Natural killer cell treated with Interleukin-12 subunit alpha and Interleukin-12 subunit beta and Interleukin-15 and Interleukin-18, amount 100 ng/mL, for 72 hours (primary cell): ENCODE measurements at places on chromosomes 12 and 14.

DNA sequence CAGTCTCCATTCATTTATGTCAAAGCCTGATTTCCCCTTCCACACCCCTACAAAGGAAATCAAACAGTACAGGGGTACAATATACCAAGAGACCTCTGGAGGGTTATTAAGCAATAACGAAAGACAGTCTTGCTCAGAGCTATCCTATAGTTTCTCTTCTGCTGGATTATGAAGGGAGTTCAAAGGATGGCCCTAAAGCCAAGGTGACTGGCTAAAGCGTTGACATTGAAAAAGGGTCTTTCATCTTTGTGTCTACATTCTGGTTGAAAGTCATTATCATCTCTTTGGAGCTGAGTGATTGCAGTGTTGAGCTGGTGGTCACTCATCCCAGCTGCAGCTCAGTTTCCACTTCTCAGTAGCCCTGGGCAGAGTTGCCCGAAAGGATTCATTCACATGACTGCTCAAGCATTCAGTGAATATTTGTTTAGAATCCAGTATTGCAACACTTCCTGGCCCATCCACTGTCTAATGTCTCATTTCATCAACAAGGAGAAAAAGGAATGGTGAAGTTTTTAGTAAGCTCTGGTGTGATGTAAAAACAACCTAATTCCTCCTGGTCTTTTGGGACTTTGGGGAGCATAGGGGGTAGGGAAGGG is 19.2 kb upstream of the TBX5 start:
- DNase-seq = no peak

GRCh38 chr14:71698027-71698426 is 234.2 kb upstream of the RGS6 start:
- DNase-seq = peak; percentile 62

GRCh38 chr12:52848661-52849255 is at the start of gene KRT78:
Gene KRT78 (minus strand): TSS chr12:52848994. CDS start chr12:52848930, 64 bp downstream.
- no peak for DNase-seq

- DNase-seq = no peak
Measured at GRCh38 chr12:21509768-21510167, 8.2 kb downstream of the GOLT1B start.

DNA sequence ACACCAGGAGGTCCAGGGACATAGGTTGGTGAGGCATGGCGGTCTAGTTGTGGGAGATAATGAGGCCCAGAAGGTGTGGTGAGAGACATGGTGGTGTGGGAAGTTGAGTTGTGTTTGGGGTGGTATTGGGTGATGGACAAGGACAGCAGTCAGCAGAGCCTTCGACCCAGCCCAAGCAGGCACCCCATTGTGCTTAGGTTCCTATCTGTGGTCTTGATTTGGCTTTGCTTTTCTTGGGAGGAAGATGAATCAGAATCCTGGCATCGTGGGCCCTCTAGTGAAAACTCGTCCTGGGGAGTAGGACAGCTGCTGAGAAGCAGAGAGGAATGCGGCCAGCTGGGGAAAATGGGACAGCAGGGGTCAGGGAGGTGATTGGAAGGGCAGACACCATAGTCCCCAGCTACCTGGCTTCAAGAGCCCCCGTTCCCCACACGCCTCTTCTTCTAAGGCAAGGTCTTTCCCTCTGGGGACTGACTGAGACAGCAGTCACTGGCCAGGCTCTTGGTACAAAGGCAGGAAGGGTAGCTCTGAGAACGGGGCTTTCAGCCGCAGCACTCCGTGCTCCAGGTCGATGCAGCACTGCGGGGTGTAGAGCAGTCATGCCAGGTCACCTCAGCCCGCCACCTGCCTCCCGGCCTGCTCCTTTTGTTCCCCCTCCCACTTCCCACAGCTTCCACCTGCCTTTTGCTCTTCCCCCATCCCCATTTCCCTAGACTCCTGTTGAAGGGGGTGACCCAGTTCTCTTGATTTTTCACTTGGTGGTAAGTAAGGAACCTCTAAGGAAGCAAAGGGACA is 7.9 kb downstream of the NRIP2 start:
- no peak for DNase-seq

- DNase-seq = no peak
Measured at GRCh38 chr12:131677699-131678098, 33.2 kb upstream of the SFSWAP start.

- no peak for DNase-seq
Measured at GRCh38 chr12:61538951-61539350, 721.3 kb upstream of the USP15 start.

GRCh38 chr12:78580296-78580695 is 284.3 kb upstream of the SYT1 start:
- DNase-seq = no peak

DNA sequence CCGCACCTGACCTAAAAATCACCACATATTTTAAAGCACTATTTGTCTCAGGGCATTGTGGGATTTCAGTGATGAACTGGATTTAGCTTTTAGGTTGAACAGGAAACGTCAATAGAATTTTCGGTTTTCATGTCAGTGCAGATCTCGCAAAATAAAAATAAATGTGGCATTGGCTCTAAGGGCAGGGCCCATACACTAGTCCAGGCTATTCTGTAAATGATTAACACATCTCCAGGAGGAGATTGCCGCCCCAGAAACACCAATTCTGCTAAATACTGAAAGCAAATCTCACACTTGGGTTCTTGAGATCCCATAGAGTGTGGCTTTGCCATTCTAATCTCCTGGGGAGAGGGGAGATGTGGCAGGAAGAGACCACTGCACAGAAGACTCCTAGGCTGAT is 1494.0 kb upstream of the TMEM132C start:
- DNase-seq = no peak

DNA sequence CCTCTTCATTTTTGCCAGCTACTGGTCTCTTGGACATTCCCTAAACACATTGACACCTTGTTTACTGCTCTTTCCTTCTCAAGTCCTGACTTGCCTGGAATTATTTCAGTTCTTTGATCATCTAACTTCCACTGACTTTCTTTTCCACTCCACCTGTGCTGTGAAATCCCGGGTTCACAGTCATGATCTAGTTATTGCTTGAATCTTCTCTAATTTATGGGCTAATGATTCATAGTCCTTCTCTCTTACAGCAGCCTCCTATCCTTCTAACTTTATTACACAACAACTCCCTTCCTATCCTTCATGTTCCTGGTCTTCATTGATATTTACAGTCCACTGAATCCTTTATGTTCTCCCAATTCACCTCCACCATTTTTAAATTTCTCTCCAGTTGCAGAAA is 260.1 kb downstream of the C12orf75 start:
- no peak for DNase-seq

GRCh38 chr12:47783024-47783755 is 10.2 kb downstream of the SLC48A1 start:
- DNase-seq = no peak

- no peak for DNase-seq
Measured at GRCh38 chr14:100127853-100128455, 31.5 kb downstream of the DEGS2 start.

DNA sequence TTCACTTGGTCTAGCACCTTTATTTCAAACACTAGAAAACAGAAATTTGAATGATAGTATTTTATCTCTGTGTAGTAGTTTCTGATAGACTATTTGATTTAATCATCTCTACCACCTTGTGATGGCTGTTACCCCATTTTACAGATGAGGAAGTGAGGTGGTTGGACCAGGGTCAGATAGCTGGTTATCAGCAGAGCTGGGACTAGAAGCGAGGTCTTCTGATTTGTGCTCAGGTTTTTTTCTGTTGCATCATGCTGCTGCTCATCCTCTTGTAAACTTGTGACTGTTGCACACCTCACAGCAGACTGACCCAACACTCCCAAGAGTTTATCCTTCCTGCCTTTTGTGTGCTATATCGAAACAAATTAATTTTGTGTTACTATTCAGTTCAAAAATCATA is 10.1 kb upstream of the MANSC4 start:
- no peak for DNase-seq

GRCh38 chr12:132305560-132305966 is 23.8 kb downstream of the GALNT9 start:
- DNase-seq = peak; percentile 56

DNA sequence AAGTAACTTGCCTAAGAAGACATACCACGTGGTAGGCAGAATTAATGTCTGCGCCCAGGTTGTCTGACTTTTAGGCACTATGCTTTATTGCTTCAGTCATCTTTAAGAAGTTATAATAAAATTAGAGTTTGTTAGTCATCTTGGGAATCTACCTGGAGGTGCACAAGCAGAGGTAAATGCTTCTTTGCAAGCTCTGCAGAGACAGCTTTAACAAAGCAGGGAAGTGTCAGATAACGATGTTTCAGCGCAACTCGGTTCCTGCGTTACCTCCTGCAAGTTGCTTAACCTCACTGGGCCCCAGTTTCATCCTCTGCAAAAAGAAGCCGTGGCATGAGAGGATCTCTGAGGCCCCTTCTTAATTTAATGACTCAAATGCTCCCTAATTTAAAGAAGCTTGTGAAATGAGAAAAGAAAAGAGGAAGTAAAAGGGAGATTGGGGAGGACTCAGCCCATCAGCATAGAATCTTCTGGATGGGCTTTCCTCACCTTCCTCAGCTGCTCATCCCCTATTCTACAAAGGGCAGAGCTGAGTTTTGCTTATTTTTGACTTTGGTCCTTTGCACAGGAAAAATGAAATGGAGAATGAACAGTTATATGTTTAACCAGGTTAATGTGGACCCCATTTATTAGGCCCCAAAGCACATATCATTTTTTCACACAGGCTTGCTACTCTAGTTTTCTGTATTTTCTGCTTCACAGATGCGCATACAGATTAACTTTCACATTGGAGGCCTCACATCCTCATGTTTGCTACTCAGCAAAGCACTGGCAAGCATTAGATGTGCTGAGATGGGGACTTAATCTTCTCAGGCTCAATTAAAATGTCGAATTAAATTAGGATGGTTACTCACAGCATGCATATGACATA is 5.1 kb downstream of the ARHGDIB start:
- DNase-seq = peak; percentile 68

- no peak for DNase-seq
Measured at GRCh38 chr12:50052964-50053363, 4.4 kb upstream of the ASIC1 start.

DNA sequence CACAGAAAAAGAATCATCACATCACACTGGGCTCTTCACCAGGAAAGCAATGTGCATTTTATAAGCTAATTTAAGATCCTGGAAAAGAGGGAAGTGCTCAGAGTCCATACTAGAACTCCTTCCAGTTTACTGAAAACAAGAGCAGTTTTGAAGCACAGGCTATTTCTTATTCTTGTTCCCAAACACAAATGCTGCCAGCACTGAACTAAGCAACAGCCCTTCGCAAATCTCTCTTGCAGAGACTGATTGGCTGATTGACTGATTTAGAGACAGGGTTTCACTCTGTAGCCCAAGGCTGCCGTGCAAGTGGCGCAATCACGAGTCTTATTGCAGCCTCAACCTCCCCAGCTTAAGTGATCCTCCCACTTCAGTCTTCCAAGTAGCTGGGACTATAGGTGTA is 44.8 kb downstream of the BCL2L14 start:
- DNase-seq = no peak

DNA sequence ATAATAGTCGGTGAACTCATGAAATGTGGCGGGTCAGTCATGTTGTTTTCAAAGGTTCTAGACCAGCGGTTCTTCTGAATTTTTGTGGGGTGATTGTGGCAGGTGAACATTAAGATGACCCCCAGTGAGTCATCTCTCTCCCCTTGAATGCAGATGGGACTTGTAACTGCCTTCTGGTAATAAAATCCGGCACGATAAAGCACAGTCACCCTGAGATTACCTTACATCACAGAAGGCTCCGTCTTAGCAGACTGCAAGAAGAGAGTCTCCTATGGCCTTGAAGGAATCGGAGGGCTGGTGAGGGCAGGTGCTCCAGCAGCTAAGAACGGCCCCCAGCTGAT is 189.6 kb downstream of the FOXN3 start:
- no peak for DNase-seq

GRCh38 chr12:6948873-6949594 is 2.1 kb upstream of the PTPN6 start:
- DNase-seq = no peak

GRCh38 chr12:96587691-96588090 is 98.3 kb downstream of the CFAP54 start:
- DNase-seq = no peak

GRCh38 chr14:77707355-77707723 is 484 bp downstream of the ALKBH1 start:
- no peak for DNase-seq

DNA sequence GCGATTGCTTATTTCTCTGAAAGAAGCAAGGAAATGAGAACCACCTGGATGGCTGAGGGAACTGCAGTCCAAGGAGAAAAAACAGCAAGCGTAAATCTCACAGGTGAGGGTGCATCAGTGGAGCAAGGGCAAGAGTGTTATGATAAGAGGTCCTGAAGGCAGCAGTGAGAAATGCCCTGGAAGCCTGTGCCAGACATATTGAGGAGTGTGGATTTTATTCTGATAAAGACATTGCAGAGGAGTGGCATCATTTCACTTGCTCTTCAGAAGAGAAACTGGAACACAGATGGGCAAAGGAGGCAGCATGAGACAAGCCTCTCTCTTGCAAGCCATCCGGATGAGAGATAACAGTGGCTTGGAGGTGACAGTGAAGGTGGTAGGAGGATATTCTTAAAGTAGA is 78.5 kb downstream of the PDE3A start:
- no peak for DNase-seq

GRCh38 chr12:108237272-108237671 is 101.8 kb downstream of the CMKLR1 start:
- no peak for DNase-seq

- no peak for DNase-seq
Measured at GRCh38 chr12:118429688-118430383, 53.5 kb downstream of the SUDS3 start.

DNA sequence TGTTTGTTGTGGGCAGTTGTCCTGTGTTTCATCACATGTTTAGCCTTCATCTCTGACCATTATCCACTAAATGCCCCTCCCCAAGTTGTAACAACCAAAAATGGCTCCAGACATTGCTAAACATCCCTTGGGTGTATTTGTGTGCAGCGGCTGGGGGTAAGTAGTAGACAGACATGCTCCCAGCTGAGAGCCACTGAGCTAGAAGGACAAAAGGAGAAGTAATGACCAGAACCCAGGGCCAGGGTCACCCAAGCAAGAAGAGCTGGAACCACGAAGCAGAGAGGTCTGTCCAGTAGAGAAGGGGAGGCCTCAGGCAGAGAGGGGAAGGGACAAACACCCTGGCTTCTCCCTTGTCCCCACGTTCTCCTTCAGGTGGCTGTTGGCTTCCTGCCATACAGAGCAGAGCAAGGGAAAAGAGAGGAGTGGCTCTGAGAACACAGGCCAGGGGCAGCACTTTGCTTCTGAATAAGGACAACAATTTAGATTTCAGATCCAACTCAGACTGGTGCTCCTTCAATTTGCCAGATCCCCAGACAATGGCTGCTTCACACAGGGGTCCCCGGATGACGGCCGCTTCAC is 55.2 kb downstream of the NDUFA12 start:
- no peak for DNase-seq

- DNase-seq = peak; percentile 72
Measured at GRCh38 chr12:54749191-54749818, 101.1 kb upstream of the DCD start.
